ENCODE measurements at places on chromosomes 3 and 15.

DNA sequence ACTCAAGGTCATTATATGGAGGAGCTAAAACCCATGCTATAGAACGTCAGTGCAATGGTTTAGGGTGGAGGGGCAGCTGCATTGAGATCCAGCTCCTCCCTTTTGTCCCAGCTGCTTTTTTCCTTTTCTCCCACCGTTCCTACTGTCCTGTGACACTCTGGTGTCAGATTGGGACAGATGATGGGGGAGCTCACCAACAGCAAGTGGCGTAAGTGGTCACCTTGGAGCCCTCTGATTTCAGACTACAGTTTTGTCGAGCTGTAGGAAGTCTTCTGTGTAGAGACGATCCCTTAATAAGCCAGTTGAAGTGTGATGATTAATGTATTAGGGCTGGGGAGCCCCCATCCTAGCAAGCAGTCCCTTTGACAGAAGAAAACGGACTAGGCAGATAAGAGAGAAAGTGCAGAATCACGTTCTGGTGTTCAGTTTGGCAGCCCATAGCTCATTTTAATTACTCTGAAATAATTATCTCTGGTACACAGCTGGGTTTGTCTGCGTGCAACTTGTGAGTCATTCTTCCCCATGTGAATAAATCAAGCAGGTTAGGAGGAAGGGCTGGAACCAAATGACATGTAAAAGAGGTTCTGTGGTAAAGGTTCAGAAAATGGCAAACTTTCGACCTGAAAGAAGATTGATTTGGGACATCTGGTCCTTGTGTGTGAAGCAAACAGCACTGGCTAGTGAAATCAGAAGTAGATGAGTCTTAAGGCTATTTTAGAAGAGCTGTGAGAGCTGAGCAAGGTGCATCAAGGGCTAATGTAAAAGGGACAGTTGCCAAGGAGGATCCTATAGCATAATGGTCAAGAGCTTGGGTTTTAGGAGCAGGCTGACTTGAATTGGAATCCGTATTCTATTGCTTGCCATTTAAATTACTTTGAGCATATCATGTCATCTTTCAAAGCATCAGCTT is 241.4 kb downstream of the EDEM1 start:
- DNase-seq, result no peak

- DNase-seq, result no peak
These were observed at the start of gene ACOX2 for GRCh38 chr3:58536501-58537411. ACOX2 (minus strand) TSS chr3:58537190; CDS start chr3:58535106, 2,084 bp downstream.

- no peak for DNase-seq
These were observed 8.6 kb downstream of the SLC6A1 start for GRCh38 chr3:11001020-11001657.

- DNase-seq, result no peak
These were observed 20.5 kb upstream of the STAG1 start for GRCh38 chr3:136772709-136773108.

DNA sequence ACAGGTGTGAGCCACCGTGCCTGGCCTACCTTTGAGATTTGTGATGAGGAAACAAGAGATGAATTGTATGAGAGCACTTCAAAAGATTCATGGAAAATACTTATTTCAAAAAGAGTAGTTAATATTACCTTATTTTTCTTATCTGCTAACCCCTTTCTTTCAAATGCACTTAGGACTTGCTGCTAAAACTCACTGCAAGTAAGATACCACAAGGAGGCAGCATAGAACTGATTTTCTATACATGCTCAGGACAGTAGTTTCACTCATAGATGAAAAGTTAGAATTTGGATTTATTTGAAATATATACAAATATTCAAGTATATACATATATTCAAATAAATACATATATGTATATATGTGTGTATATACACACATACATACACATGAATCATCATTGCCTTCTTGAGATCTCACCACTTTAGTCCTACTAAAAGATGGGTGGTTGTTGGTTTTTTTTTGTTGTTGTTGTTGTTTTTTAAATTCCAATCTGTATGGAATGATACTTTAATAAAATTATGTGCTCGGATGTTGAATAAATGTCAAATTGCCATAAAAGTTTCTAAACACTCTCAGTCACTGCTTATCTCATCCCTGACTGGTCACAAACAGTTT is 2.4 kb downstream of the CCNDBP1 start:
- DNase-seq, result no peak

GRCh38 chr3:108091498-108092250 is 843 bp upstream of the CD47 start:
- DNase-seq, result peak; percentile 59

- no peak for DNase-seq
These were observed 157.4 kb upstream of the NPHP3 start for GRCh38 chr3:132879656-132880055.

DNA sequence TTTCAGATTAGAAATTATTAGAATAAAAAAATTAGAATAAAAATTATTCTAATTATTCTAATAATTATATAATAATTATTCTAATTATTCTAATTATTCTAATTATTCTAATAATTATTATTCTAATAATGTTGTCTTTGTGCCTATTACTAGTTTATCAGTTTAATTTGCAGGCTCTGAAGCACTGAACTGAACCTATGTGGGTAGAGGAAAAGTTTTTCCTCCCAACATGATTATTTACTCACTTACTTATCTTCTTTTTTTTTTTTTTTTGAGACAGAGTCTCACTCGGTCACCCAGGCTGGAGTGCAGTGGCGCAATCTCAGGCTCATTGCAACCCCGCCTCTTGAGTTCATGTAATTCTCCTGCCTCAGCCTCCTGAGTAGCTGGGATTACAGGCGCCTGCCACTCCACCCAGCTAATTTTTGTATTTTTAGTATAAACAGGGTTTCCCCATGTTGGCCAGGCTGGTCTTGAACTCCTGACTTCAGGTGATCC is 39.7 kb upstream of the C15orf39 start:
- DNase-seq, result no peak

GRCh38 chr3:14902719-14903118 is 44.7 kb upstream of the NR2C2 start:
- DNase-seq, result no peak

GRCh38 chr15:78315686-78316282 is 16.4 kb upstream of the SKIC8 start:
- DNase-seq, result no peak

- peak; percentile 86 for DNase-seq
These were observed 70.7 kb downstream of the RPLP1 start for GRCh38 chr15:69523010-69524001.

- no peak for DNase-seq
These were observed 32.1 kb downstream of the HACD2 start for GRCh38 chr3:123552768-123553167.

DNA sequence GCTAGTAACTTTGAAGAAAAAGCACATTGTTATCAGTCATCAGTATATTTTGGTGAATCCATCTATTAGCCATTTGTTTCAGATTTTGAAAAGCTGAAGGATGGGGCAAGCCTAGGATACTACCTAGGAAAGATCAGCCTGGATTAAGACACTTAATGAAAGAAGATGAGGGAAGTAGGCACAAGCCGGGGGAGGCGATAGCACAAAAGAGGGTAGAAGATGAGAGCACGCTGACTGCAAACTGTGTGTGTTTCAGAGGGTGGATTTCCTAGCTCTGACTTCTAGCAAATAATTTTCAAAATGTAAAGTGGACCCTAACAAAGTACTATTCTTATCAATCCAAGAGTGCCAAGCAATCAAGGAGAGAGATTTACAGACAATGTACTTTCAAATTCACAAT is 22.2 kb upstream of the SOX2 start:
- DNase-seq, result no peak

GRCh38 chr15:78438619-78439285 is 736 bp downstream of the IREB2 start:
- peak; percentile 47 for DNase-seq

- DNase-seq, result peak; percentile 82
These were observed at the start of gene IQSEC1 for GRCh38 chr3:13073326-13074005. IQSEC1 (minus strand) TSS chr3:13073429; CDS start chr3:13073014, 415 bp downstream.

- DNase-seq, result no peak
These were observed 157.7 kb downstream of the RPLP1 start for GRCh38 chr15:69610277-69610676.

DNA sequence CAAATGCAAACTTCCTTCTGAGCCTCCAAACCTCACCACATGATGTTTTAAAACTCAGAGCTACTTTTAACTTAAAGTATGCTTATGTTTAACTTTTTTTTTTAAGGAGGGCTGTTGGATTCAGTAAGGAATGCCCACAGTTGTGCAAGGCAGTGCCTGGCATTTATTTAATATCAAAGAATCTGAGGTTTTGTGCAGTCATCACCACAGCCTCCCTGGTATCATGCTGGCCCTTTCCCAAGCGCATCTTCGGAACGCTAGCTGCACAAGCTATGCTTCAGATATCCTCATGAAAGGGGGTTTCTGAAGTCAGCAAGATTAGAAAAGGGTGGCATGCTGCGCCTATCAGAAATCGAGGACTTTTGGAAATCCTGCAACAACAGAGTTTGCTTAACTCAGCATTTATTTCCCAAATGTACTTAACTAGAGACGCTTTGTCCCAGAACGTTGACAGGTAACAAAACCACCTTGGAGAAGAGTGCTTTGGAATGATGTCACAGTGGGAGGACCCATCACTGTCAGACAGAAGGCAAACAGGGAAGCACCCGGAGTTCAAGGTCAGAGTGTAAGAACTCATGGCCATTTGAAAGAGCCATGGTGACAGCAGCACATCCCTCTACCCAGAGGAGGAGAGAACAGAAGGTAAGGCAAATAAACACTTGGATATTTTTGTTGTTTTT is 120.2 kb upstream of the IGF1R start:
- DNase-seq, result no peak

DNA sequence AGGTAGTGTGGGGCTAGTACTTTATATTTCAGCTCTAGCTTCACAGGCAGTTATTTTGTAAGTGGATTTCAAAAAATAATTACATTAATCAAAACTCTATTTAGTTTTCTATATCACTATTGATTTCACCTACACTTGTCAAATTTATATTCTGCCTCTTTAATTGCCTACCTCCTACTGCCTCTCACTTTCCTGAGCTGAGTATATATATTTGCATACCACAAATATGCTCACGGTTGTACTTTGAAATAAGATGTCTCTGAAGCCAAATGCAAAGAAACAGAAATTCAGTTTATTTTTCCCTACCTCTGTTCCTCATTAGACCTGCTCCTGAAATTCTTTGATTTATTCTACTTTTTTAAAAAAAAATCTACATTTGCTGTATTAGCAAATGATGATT is 309.3 kb upstream of the TGFBR2 start:
- no peak for DNase-seq

DNA sequence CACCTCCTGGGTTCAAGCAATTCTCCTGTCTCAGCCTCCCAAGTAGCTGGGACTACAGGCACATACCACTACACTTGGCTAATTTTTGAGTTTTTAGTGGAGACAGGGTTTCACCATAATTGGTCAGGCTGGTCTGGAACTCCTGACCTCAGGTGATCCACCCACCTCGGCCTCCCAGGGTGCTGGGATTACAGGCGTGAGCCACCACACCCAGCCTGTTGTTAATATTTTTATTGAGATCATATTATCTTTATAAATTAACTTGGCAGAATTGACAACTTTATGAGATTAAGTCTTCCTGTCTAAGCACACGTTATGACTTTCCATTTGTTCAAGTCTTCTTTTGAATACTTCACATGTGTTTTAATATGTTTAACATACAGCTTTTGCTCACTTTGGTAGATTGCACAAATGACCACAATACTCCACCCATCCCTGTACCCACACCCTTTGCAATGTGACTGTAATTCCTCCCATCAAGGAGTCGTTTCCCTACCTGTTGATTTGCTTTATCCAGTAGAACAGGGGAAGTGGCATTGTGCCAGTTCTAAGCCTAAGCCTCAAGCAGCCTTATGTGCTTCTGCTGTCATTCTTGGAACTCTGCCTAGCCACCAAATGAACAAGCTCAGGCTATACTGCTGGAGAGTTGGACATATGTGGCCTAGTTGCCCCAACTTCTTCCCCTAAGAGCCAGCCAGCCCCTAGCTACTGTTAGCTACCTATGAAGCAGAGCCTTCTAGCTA is 8.2 kb downstream of the XYLB start:
- no peak for DNase-seq

DNA sequence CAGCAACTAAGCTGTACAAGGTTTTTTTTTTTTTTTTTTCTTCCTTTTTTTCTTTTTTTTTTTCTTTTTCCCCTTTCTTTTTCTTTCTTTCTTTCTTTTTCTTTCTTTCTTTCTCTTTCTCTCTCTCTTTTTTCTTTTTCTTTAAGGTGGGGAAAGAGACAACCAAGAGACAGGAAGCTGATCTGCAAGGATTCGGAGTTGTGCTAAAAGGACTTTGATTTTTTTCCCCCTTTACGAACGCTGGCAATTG is 148 bp downstream of the RBMS3 start:
- DNase-seq, result no peak

DNA sequence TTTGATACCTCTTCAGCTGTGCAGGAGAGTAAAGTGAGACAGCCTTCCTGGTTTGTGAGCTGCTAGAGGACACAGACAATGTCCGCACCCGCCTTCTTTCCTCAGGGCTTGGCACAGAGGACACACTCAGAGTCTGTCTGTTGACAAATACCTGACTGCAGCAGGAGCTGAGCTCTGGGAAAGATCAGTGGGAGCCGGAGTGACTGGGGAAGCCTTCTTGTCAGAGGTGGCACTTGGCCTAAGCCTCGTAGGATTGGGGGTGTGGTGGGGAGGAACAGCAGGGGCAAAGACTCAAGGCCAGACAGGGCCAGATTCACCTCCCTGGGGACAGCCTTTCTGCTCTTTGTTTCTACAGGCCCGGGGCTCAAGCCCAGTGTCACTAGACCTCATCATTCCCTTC is 3.3 kb upstream of the IL17RC start:
- DNase-seq, result no peak

- DNase-seq, result no peak
These were observed 327.2 kb upstream of the CHRM5 start for GRCh38 chr15:33641069-33641468.

GRCh38 chr15:35519541-35520149 is 26.3 kb downstream of the DPH6 start:
- no peak for DNase-seq

DNA sequence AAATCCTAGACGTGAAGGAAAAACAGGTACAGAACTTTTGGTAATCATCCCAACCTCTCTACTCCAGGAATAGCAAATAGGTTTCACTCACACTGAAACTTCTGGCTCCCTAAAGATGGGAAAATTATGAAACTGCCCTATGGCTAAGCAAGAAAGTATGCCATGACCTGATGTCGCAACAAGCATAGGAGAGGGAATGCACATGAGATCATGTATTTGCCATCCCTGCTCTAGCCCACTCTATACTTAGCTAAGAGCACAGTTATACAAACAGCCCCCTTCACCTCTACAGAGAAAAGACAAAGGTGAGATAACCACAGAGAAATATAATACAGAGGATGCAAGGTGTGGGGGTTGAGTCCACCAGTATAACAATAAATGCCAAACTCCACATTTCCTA is 102.7 kb downstream of the TBC1D5 start:
- DNase-seq, result no peak

DNA sequence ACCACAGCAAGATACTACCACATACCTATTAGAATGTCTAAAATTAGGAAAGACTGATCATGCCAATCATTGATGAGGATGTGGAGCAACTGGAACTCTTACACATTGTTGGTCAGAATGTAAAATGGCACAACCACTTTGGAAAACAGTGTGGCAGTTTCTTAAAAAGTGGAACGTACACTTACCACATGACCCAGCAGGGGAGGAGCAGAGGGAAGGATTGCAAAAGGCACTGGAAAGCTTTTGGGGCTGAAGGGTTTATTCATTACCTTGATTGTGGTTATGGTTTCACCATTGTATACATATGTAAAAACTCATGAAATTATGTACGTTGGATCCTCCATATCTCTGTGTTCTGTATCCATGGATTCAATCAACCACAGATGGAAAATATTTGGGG is 3.3 kb upstream of the EHD4 start:
- no peak for DNase-seq

GRCh38 chr3:127428344-127428997 is 140.6 kb upstream of the PRR20G start:
- DNase-seq, result no peak

Measured in activated CD4-positive, alpha-beta T cell treated with anti-CD3 and anti-CD28 coated beads for 48 hours (primary cell).